ENCODE measurements at places on chromosomes 5 and 9.

- no peak for DNase-seq
Measured at GRCh38 chr5:100788417-100788816, 114.7 kb downstream of the ST8SIA4 start.

- DNase-seq: peak; percentile 8
Measured at GRCh38 chr5:122775550-122776542, 966 bp downstream of the SNX2 start.

GRCh38 chr5:42721484-42721883 lies 35.1 kb upstream of the CCDC152 start:
- DNase-seq: no peak

- no peak for DNase-seq
Measured at GRCh38 chr5:98638701-98639100, 134.8 kb upstream of the RGMB start.

DNA sequence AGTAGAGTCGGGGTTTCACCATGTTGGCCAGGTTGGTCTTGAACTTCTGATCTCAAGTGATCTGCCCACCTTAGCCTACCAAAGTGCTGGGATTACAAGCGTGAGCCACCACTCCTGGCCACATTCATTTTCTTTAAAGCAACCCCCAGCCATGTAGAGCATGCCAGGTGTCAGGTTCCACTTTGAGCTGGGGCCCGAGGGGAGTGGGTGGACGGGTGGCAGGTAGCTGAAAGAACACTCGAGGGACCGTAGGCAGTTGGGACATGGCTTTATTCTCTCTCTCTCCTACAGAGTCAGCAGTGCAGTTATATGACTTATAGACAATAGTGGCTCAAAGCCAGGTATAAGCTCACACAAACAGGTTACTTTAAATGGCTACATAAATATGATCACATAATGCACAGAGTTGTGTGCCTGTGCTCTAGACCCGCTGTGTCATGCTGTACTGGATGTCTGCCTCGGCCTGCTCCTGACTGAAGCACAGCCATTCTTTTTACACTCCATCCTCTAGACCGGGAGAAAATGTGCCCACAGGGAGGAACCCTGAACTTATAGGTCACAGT lies 60.5 kb upstream of the FAM120A start:
- no peak for DNase-seq

DNA sequence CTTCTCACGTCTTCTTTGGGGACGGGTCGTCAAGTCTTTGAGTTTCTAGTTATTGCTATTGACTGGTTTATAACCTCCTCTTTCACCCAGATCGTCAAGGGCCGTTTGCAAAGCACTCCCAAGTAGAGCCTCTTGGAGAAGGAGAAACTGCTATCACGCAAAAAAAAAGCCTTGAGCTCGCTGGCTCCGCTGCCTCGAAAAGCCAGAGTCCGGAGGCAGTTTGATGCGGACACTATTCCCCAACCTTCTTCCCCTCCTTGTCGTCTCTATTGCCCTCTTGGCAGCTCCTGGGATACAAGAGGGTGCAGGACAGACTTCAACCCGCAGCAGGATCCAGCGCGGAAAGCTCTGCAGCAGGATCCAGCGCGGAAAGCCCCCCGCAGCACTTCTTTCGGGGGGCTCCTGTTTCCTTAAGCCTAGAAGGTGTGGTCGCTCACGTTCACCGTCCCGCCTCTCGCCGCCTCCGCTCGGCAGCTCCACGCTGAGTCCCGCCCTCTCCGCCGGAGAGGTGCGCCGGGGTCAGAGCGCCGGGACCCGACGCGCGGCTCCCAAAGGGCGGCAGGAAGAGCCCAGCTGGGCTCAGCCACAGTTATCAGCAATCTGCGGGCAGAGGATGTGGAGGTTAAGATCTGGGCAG lies at the start of gene PCDHAC1:
TSS of gene PCDHAC1 (plus strand) at position 494 of the 637 bp plus-strand sequence. CDS start 594 bp downstream, outside the sequence.
- no peak for DNase-seq

GRCh38 chr9:123368023-123368422 lies 12.0 kb downstream of the CRB2 start:
- no peak for DNase-seq

- DNase-seq: no peak
Measured at GRCh38 chr9:72998363-72998762, 45.5 kb upstream of the ALDH1A1 start.

GRCh38 chr5:42606464-42606869 lies 150.2 kb upstream of the CCDC152 start:
- no peak for DNase-seq

GRCh38 chr9:88076286-88077070 lies 61.8 kb downstream of the SPATA31C2 start:
- peak; percentile 2 for DNase-seq

DNA sequence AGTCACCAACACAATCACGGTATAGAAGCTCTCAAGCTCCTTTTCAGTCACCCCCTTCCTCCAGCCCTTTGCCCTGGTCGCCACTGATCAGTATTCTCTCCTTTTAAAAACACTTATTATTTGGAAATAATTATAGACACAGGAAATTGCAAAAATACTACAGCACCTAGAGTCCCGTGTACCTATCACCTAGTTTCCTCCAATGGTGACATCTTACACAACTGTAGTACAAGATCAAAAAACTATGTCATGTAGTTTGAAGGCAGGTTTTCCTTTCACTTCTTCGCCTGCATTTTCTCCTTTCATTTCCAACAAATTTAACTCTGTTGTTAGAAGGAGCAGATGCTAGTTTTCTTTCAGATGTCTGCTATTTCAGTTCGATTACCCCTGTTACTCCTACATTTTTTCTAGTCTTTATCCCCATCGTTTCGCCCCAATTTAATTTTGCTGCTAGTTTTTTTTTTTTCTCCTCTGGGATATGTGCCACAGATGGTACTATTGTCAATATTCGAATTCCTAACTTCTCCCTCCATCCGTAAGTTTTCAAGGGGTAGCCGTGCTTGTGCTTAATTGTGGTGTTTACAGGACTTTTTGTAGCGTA lies 612 bp upstream of the ATG10 start:
- DNase-seq: peak; percentile 48

DNA sequence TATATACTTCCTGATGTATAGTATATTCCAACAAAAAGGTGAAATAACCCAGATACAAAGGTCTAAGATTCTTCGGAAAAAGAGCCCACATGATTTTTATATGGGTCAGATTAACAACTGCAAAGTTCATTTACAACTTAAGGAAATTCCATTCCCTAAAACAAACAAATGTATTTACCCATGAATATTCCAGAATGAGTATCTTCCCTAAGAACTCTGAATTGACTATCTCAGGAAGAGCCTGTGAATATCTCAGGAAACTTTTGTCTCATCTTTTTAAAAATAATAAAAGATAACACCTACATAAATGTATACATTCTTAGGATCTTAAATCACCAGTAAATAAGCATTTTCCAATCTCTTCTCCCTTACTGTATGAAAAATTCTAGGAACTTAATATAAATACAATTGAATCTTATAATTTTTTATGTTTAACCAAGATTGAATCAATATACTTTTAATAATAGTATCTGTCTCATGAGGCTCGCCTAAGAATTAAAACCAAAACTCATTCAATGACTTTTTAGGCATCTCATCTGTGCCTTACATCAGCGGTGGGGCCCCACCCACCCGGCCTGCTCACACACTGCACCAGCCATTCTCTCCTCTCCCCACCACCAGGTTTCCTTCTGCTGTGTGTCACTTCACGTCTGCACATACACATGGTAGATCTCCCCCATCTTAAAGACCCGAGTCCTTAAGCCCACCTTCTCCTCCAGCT lies 78.1 kb downstream of the RAPGEF1 start:
- no peak for DNase-seq

DNA sequence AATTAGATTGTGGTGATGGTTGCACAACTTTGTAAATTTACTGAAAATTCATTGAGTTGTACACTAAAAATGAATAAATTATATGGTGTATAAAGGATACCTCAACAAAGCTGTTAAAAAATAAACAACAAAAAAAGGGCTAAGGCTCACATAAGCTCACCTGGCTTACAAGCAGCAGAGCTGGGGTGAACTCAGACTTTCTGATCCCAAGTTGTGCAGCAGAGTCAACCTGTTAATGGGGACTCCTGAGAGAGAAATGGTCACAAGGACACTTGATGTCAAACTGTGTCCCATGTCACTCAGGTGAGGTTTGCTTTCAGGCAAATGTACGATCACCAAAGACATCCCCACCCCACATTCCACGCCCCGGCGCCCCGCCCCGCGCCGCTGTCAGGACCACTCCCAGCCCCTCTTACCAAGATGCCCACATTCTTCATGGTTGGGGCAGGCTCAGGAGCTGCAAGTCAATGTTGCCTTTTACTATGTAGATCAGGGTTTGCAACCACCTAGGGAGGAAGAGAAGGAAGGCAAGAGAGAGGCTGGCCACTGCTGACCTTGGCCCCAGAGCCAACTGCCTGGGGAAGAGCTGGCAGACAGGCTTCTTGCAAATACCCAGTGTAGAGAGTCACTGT lies 22.4 kb upstream of the SLC36A1 start:
- no peak for DNase-seq

DNA sequence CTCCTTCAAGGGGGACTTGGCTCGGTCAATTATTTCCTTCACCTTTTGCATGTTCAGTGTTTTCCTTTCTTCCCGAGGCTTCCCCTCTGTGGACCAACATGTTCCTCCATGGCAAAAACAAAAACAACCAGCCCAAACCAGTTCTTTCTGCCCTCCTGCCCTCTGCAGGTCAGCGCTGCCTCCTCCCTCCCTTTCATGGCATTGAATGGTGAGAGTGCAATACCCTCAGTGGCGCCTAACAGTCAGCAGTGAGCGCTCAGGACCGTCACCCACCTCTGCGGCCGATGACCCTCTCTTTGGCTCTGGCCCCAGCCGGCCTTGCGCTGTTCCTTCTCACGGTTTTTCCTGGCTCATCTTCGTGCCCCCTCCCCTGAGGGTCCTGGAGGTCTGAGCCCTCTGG lies 34.4 kb upstream of the GNE start:
- no peak for DNase-seq

DNA sequence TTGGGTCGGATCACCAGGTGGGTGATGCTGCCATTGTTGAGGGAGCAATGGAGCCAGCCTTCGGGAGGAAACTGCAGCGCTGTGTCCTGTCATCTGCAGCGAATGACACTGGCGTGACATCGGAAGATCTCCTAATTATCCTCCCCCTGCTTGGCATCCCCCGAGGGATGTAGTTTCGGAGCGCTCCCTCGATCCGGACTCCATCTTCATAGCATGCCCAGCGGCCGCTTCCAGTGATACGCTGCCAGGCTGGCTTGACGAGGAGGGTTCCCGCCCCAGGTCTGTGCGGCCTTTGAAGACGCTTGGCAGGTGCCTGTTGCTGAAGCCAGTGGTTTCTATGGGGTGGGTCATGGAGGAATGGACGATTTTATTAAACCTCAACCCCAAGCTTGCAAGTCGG lies 194.9 kb downstream of the MAN2A1 start:
- DNase-seq: no peak

DNA sequence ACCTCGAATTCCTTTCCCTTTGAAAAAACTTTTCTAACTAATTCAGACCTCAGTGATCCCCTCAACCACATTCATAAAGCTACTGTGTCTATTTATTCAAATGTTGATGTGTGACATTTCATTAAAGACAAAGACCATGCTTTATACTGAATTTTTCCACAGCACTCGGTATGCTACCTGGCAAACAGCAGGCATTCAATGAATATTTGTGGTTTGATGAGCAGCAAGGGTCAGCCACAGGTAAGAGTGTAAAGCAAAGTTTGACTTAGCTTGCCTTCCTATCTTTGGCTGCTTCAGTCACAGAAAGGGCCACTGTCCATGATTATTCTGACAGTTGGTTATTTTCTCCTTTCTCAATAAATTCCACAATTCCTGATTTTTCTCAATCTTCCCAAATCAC lies 5.1 kb upstream of the CDC42SE2 start:
- DNase-seq: no peak

DNA sequence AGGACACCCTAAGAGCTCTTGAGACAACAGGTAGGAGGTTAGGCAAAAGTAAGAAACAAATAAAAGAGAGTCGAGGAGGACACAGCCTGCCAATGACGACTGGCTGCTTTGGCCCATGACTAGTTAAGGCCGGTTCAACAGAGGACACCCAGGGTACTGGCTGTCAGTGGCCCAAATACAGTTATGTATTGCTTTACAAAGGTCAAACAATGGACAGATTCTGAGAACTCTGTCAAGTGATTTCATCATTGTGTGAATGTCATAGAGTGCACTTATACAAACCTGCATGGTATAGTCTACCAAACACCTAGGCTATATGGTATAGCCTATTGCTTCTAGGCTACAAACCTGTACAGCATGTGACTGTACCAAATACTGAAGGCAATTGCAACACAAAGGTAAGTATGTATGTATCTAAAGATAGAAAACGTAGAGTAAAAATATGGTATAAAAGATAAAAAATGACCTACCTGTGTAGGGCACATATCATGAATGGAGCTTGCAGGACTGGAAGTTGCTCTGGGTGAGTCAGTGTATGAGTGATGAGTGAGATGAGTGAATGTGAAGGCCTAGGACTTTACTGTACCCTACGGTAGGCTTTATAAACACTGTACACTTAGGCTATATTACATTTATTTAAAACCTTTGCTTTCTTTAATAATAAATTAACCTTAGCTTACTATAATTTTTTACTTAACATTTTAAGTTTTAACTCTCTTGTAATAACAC lies 6.5 kb upstream of the FAM81B start:
- DNase-seq: no peak

DNA sequence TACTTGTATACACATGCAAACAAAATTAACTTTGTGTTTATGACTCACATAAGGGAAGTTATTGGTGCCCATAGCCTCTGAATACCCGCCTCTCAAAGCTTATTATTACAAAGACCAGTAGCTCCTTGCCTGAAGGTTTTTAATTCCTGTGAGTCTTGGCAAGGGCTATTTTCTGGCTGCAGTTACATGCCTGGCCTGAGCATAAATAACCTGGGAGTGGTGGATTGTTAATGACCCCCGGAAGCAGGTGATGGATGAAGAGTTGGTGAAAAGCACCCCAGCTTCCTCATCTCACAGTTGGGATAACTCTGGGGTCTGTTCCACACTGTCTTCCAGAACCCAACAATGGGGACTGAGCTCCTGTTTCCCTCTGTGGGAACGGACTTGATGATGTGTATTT lies 594.5 kb downstream of the PDE4D start:
- no peak for DNase-seq

- peak; percentile 7 for DNase-seq
Measured at GRCh38 chr9:89619019-89619418, 14.2 kb downstream of the GADD45G start.

All from NCI-H1694 treated with DMSO at 0.1 percent for 48 hours (cell line).